ENCODE measurements at places on chromosomes 1 and 21.

- no peaks in the 10 kb centered on the region for H3K4me1 ChIP-seq
- no peak for DNase-seq
- H3K27me3 ChIP-seq: peaks cover 3% of the 10 kb centered on the region
- H3K27ac ChIP-seq: no peak overlapping the region
- no peaks in the 10 kb centered on the region for H3K36me3 ChIP-seq
These were observed 8.6 kb upstream of the AK2 start for GRCh38 chr1:33045246-33045645.

GRCh38 chr1:152457561-152457960, 43.5 kb upstream of the CRNN start:
- no peak overlapping the region for H3K27ac ChIP-seq
- DNase-seq: no peak
- H3K4me1 ChIP-seq: peaks cover 24% of the 10 kb centered on the region
- H3K36me3 ChIP-seq: no peaks in the 10 kb centered on the region
- H3K4me3 ChIP-seq: no peak overlapping the region

DNA sequence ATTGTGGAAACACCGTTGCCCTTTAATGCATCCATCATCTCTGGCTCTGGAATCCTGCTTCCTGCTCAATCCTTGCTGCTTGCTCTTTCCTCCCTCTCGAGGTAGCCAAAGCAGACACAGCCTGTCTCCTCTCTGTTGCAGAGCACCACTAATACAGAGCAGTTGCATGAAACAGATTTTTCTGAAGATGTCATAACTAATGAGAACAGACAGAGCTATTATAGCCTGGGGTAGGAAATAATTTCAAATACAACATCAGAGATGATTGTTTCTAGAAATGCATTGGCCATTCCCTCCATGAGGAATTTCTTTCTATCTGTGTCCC, 23.3 kb upstream of the ACBD6 start:
- no peaks in the 10 kb centered on the region for H3K36me3 ChIP-seq
- no peak for DNase-seq
- H3K4me3 ChIP-seq: peak overlapping the region; percentile 36
- H3K4me1 ChIP-seq: peaks cover 9% of the 10 kb centered on the region
- H3K27ac ChIP-seq: no peak overlapping the region
- H3K27me3 ChIP-seq: no peaks in the 10 kb centered on the region

GRCh38 chr1:192485692-192486436, 89.7 kb upstream of the RGS1 start:
- no peak for DNase-seq
- no peaks in the 10 kb centered on the region for H3K36me3 ChIP-seq
- no peak overlapping the region for H3K27ac ChIP-seq
- no peak overlapping the region for H3K4me3 ChIP-seq
- peaks cover 4% of the 10 kb centered on the region for H3K4me1 ChIP-seq

DNA sequence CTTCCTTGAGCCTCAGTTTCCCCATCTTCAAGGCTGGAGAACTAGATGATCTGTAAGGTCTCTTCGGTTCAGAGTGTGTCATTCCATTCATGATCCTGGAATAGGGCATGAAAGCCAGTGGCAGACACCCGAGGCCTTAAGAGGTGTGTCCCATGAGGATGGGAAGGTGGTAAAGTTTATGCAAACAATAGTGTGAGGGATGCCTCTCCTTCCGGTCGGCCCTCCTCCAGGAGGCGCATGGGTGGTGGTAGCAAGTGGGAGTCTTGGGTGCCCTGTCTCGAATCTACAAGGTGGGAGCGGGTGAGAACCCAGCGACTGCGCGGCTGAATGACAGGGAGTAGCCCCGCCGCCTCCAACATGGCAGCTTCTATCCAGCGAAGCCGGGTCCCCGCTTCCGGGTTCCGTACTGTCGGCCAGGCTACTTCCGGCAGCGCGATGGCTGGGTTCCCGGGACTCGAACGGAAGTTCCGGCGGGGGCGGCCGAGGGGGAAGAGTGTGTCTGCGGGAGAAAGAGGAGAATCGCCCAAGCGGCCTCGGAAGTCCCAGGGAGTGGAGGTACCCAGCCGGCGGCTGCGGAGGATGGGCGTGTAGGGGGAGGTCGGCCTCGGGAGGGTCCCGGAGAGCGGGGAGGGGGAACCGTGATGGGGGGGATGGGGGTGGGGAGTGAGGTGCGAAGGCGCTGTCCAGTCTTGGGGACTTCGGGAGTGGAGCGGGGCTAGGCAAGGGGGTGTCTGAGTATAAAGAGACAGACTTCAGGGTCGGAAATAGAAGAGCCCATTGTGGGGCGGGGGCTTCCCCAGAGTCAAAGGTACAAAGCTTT, at the start of gene LYPLA2:
LYPLA2 (plus strand) TSS at position 450 of the 820 bp plus-strand sequence. CDS start 1,538 bp downstream, outside the sequence.
- H3K27me3 ChIP-seq: no peaks in the 10 kb centered on the region
- peaks cover 19% of the 10 kb centered on the region for H3K4me1 ChIP-seq
- peak; percentile 71 for DNase-seq

- H3K4me1 ChIP-seq: peaks cover 8% of the 10 kb centered on the region
- no peak for DNase-seq
- no peak overlapping the region for H3K27ac ChIP-seq
- peaks cover 3% of the 10 kb centered on the region for H3K36me3 ChIP-seq
- no peak overlapping the region for H3K4me3 ChIP-seq
- H3K27me3 ChIP-seq: no peaks in the 10 kb centered on the region
These were observed 41.4 kb downstream of the TRIM62 start for GRCh38 chr1:33140153-33141149.
